Stimulated activated CD8-positive, alpha-beta memory T cell treated with anti-CD3 and anti-CD28 coated beads, Interleukin-4, amount 100 ng/mL, for 1 hour (primary cell): ENCODE measurements at places on chromosomes 6 and 20.

DNA sequence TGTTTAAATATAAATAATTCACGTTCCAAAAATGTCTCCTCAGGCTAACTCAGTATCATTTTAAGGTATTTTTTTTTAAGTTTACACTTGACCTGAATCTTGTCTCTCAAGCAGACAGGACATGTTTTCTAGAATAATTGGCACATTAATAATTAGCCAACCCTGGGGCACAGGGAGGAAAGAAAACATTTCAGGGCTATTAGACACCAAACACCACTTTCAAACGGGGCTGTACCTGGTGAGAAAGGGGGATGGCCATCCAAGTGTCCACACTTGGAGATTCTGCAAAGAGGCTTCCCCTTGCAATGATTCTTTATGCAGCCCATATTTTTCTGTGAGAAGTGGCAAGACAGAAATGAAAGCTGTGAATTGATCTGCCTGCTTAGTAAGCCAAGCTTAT lies 560.8 kb downstream of the CD109 start:
- DNase-seq, result no peak

GRCh38 chr6:124443541-124443940 lies 518.7 kb upstream of the RNF217 start:
- no peak for DNase-seq

DNA sequence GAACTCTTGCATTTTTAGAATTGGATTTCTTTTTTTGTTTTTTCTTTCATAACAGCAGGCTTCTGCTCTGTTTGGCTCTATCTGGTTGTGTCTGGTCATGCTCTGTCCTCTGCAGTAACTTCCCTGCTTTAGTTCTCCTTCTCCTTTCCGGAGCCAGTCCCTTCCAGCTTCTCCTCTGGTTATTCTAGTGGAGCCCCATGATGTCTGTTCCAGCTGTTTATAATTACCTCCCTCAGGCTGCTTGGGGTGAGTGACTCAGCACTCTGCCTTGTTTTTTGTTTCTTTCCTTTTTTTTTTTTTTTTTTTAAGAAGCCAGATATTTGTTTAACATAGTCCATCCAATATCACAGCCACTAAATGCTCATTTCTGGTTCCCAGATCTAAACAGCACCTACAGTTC lies 409.6 kb downstream of the MAFB start:
- no peak for DNase-seq

GRCh38 chr6:45688180-45688579 lies 310.4 kb upstream of the SUPT3H start:
- DNase-seq, result no peak

DNA sequence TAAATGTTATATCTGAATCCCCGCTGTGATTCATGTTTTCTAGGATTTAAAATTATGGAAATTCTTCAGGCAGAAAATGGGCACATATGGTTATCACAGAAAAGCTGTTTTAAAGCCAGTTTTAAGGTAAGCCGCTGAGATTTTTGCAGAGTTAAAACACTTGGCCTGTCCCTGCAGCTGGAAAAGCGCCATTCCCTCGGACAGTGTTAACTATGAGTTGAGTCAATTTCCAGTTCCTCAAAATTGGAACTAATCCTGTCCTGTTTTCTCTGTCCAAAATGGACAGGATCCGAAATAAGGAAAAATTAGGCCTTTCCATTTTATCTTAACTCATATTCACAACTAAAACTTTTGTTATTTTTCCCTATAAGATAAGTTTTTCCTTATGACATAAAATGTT lies 225.2 kb downstream of the SAMD5 start:
- no peak for DNase-seq

- DNase-seq, result no peak
Measured at GRCh38 chr6:4167123-4167522, 31.7 kb upstream of the ECI2 start.

GRCh38 chr20:11130554-11131166 lies 456.9 kb upstream of the JAG1 start:
- no peak for DNase-seq

DNA sequence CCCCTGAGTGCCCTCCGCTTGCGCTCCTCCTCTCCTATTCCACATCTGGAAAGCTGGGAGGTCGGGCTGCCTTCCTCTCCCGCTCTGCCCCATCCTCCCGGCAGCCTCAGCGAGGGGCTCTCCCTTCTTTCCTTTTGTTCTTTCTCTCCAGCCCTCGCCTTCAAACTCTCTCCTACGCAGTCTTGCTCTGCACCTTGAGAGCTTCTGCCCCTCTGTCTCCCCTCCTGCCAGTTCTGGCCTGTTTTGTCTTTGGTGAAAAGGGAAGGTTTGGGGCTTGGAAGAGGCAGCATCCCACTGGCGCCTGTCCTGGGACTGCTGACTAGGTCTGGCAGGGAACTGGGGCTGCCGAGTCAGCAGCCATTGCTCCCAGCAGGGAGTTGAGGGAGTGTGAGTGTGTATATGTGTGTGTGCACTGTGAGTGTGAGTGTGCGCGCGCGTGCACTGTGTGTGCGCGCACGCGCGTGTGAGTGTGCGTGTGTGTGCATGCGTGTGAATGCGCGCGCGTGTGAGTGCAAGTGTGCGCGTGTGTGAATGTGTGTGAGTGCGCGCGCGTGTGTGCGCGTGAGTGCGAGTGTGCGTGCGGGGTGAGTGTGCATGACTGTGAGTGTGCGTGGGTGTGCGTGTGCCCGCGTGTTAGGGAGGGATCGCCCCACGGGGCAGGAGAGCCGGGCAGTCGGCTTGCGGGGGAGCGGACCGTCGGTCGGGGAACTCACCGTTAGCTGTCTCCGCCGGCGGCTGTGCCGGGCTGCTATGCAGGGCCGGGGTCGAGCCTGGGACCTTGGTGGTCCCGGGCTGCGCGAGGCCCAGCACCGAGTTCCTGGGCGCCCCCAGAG lies 523 bp downstream of the CPXM1 start:
- DNase-seq, result no peak

DNA sequence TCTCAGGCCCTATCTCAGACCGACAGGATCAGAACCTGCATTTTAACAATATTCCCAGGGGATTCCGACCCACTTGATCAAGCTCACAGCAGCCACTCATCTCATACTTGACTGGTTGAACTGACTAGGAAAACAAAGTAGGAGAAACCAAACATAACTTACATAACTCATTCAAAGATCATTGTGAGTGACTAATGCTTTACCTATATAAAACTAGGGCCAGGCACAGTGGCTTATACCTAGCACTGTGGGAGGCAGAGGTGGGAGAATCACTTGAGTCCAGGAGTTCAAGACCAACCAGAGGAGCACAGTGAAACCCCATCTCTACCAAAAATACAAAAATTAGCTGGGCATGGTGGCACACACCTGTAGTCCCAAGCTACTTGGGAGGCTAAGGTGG lies 251.0 kb downstream of the ATXN1 start:
- DNase-seq, result no peak

- DNase-seq, result no peak
Measured at GRCh38 chr6:46079061-46079460, 50.7 kb upstream of the ENPP4 start.

DNA sequence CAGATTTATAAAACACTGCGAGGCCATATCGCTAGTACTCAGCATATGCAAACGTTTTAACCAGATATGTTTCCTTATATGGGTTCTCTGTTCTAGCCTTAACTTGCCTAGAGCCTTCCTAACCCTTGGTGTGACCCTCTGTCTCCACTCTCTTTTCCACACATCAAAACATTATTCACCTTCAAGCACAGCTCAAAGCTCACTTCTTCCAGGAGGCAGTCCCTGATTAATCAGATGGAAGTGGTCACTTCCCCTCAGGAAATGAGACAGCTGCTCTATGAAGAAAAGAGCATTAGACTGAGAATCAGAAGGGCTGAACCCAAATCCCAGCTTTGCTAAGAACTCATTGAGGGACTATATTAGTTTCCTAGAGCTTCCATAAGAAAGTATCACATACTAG lies 39.8 kb upstream of the SLC17A4 start:
- no peak for DNase-seq

DNA sequence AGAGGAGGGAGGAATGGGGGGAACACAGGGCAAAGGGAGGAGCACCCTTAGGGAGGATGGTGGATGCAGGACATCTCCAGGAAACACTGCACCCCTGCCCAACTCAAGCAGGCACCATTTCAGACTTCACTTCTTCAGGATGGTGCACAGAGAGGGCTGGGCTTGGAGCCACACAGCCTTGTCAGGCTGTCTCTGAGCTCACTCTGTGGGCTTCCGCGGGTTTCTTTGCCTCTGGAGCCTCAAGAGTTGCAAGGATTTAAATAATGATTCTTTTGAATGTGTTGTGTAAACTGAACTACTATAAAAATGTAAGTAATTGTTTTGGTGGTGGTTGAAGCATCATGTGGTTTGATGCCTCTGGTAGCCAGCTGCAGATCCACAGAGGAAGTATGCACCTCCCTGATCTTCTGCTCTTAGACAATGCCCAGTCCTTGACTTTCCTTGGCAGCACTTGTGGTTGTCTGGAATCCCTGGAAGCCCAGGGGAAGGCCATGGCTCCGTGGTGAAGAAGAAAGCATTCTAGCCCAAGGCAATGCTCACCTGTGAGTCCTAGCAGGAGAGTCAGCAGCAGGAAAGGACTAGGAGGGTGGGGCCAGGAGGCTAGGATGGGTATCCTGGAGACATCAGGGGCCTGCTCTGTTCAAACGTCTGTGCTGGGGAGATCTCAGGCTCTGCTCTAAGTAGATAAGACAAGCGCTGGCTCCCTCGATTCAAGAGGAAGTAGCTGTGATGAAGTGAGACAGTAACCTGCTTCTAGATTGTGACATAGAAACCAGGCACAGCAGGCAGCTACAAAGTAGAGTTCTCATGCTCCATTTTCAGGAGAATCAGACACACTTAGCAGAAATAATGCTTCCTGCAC lies 50.2 kb upstream of the SIRPG start:
- DNase-seq, result no peak

GRCh38 chr6:138250053-138250452 lies 31.8 kb upstream of the PBOV1 start:
- DNase-seq, result no peak

DNA sequence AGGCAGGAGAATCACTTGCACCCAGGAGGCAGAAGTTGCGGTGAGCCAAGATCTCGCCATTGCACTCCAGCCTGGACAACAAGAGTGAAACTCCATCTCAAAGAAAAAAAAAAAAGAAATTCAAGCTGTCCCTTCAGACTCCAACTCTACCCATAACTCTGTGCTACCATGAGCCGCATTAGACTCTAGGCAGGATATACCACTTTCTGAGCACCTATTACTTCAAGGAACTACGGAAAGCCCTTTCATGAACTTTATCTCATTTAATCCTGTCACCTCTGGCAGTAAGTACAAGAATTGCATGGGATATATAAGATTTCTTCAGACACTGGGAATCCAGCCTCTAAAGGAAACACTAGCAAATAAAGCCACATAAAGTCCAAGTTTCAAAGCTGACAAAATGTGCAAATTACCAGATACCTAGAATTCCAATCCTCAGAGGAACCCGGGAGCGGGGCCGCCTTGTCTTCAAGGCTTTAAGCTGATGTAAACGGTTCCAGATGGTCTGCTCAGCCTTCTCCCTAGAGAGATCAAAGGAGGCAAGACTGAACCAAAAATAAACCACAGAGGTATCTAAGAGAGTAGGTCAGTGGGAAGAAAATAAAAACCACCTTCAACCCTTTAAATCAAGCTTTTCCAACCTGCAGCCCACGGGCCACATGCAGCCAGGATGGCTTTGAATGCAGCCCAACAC lies 9.4 kb downstream of the CDK5RAP1 start:
- no peak for DNase-seq
